Cardiac fibroblast (primary cell): ENCODE measurements at places on chromosomes 11 and 22.

DNA sequence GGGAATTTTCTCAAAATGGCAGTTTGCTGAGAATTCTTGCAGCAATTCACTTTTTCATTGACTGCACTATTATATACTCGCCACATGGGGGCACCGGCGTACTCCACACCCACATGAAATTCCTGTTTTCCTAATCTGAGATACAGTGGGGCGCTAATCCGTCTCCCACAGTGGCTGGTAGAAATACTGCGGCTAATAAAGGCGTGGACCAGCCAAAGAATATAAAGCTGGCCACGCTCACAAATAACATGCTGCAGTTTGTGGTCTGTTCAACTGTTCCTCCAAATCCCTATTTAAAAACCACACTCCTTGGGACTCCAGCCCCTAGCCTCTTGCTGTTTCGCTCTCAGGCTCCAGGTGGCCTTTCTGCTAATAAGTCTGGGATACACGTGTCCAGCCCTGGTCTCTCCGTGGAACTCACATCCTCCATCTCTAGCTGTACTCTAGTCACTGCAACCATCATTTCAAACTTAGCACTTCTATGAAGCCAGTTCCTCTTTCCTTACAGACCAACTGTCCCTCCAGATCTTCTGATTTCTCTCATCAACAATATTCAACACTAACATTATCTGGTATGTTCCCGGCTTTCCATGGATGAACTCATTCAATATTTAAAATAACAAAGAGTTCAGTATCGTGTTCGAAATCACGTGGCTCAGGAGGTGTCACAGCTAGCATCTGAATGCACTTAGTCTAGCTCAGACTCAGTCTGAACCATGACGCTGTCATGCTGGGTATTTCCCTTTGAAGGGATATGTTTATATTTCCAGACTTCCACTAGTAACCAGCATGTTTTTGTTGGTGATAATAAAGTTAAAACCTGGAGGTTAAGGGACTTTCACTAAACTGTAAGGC lies 22.0 kb downstream of the TBRG1 start:
- DNase-seq, result peak; percentile 84

DNA sequence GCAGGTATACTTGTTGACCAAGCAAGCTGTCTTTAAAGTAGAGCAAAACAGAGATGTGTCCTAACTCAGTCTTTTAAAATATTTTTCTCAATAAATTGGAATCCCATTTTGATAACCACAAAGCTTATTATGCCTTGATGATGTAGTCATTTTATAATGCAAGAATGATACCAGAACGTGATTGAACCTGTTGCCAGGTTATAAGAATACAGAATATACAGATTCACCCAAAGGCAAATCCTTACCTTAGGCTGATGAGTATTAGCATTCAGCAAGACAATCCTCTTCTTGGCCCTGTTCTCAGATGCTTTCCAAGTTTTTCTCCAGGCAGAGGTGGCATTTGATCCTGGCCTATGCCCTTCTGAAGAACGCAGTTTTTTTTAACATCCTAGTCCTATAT lies 76.1 kb downstream of the PPFIBP2 start:
- DNase-seq, result no peak

DNA sequence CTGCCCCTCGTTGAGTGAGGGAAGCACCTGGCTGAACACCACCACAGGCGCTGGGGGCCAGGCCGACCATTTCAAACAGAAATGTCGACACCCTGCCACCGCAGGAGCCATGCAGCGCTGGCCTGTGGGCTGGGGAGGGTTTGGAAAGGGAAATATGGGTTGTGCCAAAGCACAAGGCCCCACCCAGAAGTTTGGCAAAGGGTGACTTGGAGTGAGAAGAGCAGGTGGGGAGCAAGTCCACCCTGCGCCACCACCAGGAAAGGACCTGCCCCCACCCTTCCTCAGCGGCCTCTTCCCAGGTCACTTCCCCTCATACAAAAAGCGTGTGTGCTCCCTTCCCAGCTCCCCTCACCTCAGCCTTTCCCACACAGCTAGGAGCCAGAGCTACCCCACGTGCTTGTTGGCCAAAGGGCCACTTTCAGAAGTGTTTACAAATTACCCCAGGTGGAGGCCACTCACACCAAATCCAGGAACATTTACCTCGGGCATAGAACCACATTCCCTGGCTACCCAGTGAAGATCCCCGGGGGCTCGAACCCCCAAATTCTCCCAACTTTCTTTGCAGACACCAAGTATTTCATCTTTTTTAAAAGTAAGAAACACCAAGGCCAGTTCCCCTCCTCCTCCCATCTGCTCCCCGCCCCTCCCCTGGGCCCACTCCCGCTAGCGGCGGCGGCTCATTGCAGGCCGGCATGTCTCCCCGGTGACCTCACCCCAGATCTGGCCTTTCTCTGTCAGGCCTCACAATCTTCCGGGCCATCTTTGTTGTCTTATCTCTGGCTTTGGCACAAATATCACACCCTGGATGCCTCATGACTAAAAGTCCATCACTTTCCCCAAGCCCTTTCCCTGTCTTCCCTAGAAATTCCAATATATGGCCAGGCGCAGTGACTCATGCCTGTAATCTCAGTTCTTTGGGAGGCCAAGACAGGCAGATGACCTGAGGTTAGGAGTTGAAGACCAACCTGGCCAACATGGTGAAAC lies 20.5 kb upstream of the SCGB1A1 start:
- DNase-seq, result peak; percentile 49

- no peak for DNase-seq
These were observed 478.1 kb upstream of the CHORDC1 start for GRCh38 chr11:90700789-90701439.

GRCh38 chr11:67434395-67434881 lies 3.0 kb downstream of the PTPRCAP start:
- DNase-seq, result no peak
